Lower leg skin (tissue), 4 donors: ENCODE measurements at places on chromosomes 7 and 10. TPM values are rescaled to one million over a fixed set of nuclear protein-coding genes. Genes with fewer than 3 reads are reported as not detected.

Gene ANXA8L1
- 368 TPM for total RNA-seq

DNA sequence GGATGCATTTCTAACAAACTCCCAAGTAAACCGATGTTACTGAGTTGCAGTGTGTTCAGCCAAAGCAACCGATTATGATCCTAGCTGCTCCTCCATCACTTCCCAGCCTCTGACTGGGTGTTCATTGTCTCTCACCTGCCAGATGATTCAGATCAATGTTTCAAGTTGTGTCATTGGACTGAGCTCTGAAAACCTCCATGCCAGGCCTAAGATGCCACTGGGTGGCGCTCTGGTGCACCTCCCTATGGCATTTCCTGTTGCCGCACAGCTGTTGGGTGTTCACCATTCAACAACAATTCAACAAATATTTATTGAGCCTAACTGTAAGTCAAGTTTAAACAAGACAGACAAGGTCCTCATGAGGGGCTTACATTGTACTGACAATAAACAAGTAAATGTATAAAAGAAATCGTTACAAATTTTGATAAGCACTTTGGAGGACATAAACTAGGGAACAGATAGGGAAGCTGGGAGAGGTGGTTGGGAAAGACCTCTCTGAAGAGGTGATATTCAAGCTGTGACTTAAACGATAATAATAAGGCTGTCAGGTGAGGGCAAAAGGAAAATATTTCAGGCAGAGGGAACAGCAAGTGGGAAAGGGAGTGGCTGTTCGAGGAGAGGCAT, 22.8 kb downstream of the RGR start:
- peak; percentile 85 for DNase-seq

GRCh38 chr10:76051007-76051936, 619.8 kb downstream of the LRMDA start:
- DNase-seq, result no peak

Gene HMX2
- not detected for total RNA-seq

Gene TEX47
- not detected for total RNA-seq

DNA sequence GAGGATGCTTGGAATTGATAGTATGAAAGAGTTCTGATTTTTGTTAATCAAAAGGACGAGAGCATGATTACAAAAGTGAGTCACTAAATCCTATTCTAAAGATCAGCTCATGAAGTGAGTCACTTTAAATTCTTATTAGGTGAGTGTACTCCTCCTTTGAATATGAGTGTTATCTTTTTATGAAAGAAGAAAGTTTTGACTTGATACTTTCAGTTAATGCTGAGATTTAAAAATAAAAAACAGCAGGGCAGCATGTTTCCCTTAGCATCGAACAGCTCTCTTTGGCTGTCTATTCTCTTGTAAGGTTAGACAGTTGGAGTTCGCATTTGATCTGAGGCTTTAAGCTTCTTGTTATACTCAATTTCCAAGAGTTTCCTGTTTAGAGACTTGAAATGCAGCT, 222.0 kb downstream of the TWIST1 start:
- no peak for DNase-seq

GRCh38 chr7:131330299-131330698, 2.6 kb downstream of the MKLN1 start:
- no peak for DNase-seq

Gene SFTPA1
- not detected for total RNA-seq

GRCh38 chr10:24561453-24561852, 162.2 kb downstream of the ARHGAP21 start:
- DNase-seq, result no peak

DNA sequence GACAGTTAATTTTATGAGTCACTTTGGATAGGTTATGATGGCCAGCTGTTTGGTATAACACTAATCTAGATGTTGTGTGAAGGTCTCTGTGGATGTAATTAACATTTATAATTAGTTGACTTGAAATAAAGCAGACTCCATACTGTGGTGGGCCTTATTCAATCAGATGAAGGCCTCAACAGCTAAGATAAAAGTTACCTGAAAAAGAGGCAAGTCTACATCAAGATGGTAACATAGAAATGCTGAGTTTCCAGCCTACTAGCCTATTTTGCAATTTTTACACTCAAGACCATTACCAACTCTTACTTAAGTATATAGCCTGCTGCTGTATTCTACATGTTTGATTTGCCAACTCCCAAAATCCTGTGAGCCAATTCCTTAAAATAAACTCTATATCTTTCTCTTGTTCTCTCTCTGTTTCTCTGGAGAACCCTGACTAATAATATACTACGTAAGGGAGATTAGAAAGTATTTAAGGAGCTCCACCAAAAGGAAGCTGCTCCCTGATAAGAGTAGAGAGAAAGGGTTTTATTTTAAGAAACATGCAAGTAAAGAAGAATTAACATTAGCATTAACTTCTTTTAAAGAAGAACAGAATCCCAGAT, 42.7 kb downstream of the ZNF438 start:
- DNase-seq, result no peak

Gene SLC16A9
- 0.29 TPM for total RNA-seq

GRCh38 chr7:128878226-128879105, 15.8 kb downstream of the ATP6V1F start:
- no peak for DNase-seq

GRCh38 chr10:118835682-118836326, 81.0 kb upstream of the CACUL1 start:
- no peak for DNase-seq

DNA sequence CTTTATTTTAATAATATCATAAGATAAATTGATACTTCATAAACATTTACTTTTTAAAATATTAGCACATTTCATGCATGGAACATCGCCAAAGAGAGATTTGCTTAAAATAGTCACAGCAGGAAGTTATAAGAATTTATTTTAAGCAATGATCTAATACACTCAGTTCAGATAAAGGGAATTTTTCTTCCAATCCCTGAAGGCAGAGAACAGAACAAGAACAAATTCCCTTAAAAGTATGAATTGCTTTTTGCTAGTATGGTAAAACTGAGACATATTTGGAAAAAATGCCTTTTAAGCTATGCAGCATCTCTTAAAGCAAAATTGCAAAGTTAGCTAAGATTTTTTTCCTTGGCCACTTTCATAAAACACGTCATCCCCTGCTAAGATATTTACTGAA, 91.0 kb downstream of the SEMA3D start:
- DNase-seq, result no peak
